Nephron progenitor cell (in vitro differentiated cells): ENCODE measurements at places on chromosomes 6 and 20.

- no peak overlapping the region for H3K27ac ChIP-seq
- DNase-seq = no peak
- peaks cover 7% of the 10 kb centered on the region for H3K27me3 ChIP-seq
- H3K4me1 ChIP-seq = no peaks in the 10 kb centered on the region
Measured at GRCh38 chr6:114897536-114897935, 554.7 kb upstream of the HS3ST5 start.

GRCh38 chr6:12017263-12017662, 5.2 kb downstream of the HIVEP1 start:
- H3K27ac ChIP-seq = no peak overlapping the region
- H3K4me3 ChIP-seq = no peak overlapping the region
- peaks cover 52% of the 10 kb centered on the region for H3K4me1 ChIP-seq
- no peak for DNase-seq
- H3K36me3 ChIP-seq = peaks cover 74% of the 10 kb centered on the region

DNA sequence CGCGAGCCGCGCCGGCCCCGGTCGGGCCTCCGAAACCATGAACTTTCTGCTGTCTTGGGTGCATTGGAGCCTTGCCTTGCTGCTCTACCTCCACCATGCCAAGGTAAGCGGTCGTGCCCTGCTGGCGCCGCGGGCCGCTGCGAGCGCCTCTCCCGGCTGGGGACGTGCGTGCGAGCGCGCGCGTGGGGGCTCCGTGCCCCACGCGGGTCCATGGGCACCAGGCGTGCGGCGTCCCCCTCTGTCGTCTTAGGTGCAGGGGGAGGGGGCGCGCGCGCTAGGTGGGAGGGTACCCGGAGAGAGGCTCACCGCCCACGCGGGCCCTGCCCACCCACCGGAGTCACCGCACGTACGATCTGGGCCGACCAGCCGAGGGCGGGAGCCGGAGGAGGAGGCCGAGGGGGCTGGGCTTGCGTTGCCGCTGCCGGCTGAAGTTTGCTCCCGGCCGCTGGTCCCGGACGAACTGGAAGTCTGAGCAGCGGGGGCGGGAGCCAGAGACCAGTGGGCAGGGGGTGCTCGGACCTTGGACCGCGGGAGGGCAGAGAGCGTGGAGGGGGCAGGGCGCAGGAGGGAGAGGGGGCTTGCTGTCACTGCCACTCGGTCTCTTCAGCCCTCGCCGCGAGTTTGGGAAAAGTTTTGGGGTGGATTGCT, 1.3 kb downstream of the VEGFA start:
- H3K36me3 ChIP-seq = no peaks in the 10 kb centered on the region
- H3K27me3 ChIP-seq = peaks cover 5% of the 10 kb centered on the region
- H3K4me3 ChIP-seq = peak overlapping the region; percentile 97
- peaks cover 66% of the 10 kb centered on the region for H3K4me1 ChIP-seq
- no peak overlapping the region for H3K27ac ChIP-seq
- DNase-seq = peak; percentile 59

DNA sequence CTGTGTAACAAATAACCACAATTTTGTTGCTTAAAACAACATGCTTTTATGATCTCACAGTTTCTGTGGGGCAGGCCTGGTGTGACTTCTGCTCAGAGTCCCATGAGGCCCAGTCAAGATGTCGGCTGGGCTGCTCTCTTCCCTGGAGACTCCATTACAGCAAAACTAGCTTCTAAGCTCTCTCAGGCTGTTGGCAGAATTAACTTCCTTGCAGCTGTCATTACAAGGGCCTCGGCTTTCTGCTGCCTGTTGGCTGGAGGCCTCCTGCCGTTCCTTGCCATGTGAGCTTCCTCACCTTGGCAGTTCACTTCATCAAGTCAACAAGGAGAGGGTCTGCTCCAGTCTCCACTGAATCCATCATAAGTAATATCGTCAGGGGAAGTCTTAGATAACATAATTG, 659.2 kb downstream of the PRKN start:
- H3K36me3 ChIP-seq = peaks cover 5% of the 10 kb centered on the region
- H3K27ac ChIP-seq = no peak overlapping the region
- peaks cover 2% of the 10 kb centered on the region for H3K27me3 ChIP-seq
- DNase-seq = no peak
